ENCODE measurements at places on chromosomes 12 and 14.

DNA sequence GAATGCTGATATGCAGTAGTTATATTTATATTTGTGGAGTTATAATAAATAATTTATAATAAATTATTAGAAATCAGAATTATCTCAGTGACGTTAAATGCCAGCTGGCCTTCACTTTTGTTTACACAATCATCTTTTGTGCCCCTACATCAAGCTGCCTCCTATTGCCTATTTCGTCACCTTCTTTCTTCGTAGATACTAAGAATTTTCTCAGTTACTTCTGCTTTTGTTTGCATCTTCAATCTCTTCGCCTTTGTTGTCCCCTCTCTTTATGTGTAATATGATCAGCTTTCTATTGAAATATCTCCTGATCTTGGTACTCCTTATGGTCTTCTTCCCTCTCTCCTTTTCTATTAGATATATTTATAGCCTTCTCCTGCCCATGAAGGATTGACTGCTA, 197.0 kb downstream of the ERC1 start:
- DNase-seq, result no peak

DNA sequence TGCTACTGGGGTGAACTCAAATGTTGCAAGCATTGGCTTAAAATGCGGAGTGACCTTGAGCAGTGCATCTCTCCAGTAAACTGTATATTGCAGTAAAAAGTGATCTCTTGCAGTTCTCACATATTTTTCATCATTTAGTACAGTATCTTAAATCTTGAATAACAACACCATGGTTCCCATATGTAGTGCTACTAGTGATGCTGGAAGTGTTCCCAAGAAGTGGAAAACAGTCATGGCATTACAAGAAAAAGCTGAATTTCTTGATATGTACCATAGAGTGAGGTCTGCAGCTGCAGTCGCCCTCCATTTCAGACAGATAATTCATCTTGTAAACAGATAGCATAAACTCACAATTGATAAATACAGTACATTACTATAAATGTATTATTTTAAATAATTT, 42.9 kb upstream of the TSPAN8 start:
- no peak for DNase-seq

GRCh38 chr14:103066399-103066798, 9.1 kb upstream of the CDC42BPB start:
- no peak for DNase-seq

GRCh38 chr14:92360651-92361370, 37.8 kb downstream of the SLC24A4 start:
- no peak for DNase-seq
